ENCODE measurements at places on chromosomes 11 and 22.

- no peak for DNase-seq
Measured at GRCh38 chr11:58622344-58622743, at the start of gene CNTF. Gene CNTF (plus strand): TSS chr11:58622665. CDS start chr11:58622753, 88 bp downstream.

GRCh38 chr11:103043826-103044678 is 47.9 kb downstream of the DCUN1D5 start:
- DNase-seq, result no peak

DNA sequence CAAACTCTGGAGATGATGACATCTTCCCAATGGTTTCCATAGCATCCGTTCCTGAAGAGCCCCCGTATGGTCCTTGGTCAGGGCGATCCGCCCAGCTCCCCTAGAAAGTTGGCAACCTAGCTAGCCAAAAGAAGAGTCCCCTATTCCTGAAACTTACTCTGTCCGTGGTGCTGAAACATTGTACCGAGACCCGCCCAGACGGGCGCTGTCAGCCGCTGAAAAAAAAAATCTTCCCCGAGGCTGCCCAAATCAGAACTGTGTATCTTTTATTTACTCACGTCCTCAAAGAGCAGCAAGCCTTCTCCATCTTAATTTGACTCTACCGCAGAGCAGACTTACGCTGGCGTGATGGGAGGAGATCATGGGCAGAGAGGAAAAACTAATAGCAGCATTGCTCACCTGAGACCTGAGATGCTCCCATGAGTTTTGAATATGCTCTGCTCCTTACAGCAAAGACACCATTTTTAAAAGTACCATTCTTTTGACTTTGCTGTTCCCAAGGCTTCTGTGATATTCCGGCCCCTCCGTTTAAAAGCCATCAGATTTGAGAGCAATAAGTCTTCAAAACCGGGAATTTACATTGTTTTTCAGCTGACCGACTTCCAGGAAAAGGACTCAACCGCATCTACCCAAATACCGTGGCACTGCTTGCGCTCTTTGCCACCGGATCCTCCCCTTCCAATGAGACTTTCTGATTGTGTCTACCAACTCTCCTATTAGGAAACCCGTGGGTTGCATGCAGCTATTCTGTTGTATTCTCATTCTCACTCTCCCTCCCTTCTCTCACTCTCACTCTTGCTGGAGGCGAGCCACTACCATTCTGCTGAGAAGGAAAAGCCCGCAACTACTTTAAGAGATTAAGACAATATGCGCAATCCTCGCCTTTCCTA is at the start of gene SLC17A6:
Gene SLC17A6 (plus strand): TSS at position 786 of the 890 bp plus-strand sequence. CDS start 153 bp downstream, outside the sequence.
- no peak for DNase-seq

GRCh38 chr11:106471276-106471675 is 393.8 kb downstream of the AASDHPPT start:
- no peak for DNase-seq

DNA sequence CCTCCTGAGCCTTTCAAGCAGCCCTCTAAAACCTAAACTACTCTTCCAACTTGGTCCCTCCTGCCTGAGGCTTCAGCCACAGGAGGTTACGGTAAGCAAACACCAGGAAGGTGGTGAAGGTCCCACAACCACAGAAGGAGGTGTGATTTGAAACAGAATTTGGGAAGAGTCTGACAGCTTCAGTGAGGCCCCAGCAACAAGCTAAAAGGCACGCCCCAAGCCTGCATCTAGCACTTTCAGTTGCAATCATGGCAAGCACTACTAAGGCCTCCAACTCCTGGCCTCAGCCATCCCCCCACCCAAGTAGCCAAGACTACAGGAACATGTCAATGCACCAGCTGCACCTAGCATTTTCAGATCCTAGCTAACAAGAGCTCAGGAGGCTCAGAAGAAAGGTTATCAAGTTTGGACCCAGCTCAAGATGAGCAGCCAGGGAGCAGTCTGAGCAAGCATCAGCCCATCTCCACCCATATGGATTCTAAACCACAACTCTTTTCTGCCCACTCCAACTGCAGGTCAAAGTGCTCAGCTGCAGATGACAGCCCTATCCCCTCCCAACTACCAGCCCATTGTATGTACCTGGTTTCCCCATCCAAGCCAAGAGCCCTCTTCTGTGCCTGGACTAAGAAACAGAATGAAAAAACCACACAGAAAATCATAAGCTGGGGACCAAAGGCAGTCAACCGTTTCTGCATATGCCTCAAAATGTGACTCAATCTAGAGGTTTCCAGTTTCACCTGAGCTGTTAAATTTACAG is 10.4 kb upstream of the AHNAK start:
- DNase-seq, result no peak

- DNase-seq, result no peak
Measured at GRCh38 chr22:45402466-45402985, 10.9 kb downstream of the SMC1B start.

- no peak for DNase-seq
Measured at GRCh38 chr22:38218661-38219622, 17.1 kb downstream of the MAFF start.

- DNase-seq, result no peak
Measured at GRCh38 chr11:92393218-92393617, 168.6 kb downstream of the FAT3 start.

- DNase-seq, result no peak
Measured at GRCh38 chr11:119593346-119593745, 135.7 kb downstream of the NECTIN1 start.

- DNase-seq, result no peak
Measured at GRCh38 chr11:42329929-42330565, 870.6 kb upstream of the LRRC4C start.

GRCh38 chr11:84061726-84062125 is 775.6 kb upstream of the CCDC90B start:
- DNase-seq, result no peak

DNA sequence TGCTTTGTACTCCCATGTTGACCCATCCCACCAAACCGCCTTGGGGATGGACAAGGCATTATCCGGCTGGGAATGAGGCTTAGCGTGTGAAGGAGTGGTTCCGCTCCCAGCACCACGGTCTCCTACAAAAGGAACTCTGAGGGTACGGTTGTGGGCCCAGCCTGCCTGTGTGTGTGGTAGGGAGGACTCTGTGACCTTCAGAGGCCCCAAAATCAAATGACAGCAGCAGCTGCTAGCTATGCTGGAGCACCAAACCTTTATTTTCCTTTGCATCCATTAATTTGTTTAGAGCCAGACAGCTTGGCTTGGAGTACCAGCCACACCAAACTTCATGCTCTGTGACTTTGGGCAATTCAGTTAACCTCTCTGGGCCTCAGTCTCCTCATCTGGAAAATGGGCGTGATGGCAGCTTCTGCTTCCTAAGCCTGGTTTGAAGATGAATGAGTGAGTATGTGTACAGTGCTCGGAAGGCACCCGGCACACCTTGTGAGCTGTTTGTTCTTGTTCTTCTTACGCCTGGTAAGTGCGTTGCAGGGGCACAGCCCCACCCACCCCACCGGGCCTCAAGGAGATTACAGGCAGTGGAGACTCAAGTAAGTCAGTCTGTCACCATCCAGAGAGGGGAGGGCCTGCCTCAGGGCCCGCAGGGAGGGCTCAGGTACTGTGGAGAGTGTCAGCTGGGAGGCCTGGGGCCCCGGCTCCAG is 25.3 kb downstream of the MB start:
- DNase-seq, result no peak

GRCh38 chr11:121460941-121461514 is 8.3 kb upstream of the SORL1-AS1 start:
- DNase-seq, result no peak

- DNase-seq, result peak; percentile 3
Measured at GRCh38 chr11:77191823-77192495, 63.9 kb downstream of the MYO7A start.

DNA sequence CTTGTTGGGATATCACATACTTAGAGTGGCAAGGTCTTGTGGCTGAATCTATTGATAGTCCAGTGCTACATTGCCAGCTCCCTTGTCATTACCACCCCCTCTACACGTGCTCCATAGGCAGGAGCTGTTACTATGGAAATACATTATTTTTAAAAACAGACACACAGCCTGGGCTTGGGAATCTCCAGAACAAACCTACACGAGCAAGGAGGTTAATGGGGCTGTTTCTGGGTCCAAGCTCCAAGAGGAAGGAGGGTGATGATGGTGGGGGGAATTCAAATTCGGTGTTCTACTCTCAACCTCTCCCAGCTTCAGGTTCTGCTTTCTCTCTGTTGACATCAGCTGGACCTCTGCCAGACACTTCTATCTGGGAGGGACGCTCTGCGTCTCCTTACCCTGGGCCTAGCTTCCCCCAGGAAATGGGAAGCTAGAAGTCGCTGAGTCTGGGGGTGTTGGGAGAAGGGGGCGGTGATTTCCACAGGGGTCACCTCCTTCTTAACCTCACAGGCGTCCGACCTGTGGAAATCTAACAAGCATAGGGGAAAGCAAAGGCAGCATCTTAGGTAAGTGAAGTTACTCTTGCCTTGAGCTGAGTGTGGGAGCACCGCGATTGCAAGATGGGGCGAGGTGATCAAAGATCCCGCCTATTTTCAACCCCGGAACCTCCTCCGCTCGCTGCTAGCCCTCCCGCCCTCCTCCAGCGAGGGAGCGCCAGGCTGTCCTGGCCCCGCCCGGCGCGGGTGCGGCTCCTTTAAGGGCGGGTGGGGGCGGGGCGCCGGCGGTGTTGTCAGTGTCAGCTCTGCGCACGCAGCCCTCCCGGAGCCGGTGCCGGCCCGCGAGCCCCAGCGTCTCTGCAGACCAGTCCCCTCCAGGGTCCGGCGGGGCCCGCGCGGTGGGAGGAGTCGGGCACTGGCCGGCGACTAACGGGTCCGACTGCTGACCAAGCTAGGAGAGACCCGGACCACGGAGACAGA is at the start of gene C2CD2L:
Gene C2CD2L (plus strand): TSS at position 781 of the 974 bp plus-strand sequence. CDS start 398 bp downstream, outside the sequence.
- DNase-seq, result peak; percentile 75

GRCh38 chr11:93939084-93939760 is 81.9 kb upstream of the HEPHL1 start:
- DNase-seq, result no peak

DNA sequence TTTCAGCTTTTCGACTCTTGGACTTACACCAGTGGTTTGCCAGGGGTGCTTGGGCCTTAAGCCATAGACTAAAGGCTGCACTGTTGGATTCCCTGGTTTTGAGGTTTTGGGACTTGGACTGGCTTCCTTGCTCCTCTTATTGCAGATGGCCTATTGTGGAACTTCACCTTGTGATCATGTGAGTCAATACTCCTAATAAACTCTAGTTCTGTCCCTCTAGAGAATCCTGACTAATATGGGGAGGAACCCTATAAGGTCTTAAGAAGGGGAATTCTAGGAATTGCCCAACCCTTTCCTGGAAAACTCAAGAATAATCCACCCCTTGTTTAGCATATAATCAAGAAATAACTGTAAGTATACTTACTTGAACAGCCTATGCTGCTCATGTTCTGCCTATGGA is 491.8 kb downstream of the TMEM135 start:
- DNase-seq, result no peak

All from stimulated activated CD8-positive, alpha-beta memory T cell treated with anti-CD3 and anti-CD28 coated beads, Interleukin-7, amount 100 ng/mL, for 1 hour (primary cell).